ENCODE measurements at places on chromosomes 2 and 18. TPM values are rescaled to one million over a fixed set of nuclear protein-coding genes. Genes with fewer than 3 reads are reported as not detected.

DNA sequence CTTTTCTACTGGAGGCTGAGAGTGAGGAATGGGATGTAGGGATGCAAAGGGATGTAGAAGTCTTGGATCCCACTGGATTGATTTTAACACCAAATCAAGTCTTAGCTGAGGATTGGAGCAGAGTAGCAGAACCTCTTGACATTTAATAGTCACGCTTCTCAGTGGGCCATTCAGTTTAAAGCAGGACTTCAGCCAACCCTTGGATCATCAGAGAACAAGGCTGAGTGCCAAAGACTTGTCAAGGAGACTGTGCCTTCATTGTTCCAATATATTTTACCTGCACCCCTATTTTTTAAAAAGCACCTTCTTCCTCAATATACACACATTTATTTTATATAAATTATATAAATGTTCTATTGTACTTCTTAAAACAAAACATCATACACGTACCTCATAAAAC is 242.4 kb upstream of the ST6GAL2 start:
- DNase-seq: no peak

DNA sequence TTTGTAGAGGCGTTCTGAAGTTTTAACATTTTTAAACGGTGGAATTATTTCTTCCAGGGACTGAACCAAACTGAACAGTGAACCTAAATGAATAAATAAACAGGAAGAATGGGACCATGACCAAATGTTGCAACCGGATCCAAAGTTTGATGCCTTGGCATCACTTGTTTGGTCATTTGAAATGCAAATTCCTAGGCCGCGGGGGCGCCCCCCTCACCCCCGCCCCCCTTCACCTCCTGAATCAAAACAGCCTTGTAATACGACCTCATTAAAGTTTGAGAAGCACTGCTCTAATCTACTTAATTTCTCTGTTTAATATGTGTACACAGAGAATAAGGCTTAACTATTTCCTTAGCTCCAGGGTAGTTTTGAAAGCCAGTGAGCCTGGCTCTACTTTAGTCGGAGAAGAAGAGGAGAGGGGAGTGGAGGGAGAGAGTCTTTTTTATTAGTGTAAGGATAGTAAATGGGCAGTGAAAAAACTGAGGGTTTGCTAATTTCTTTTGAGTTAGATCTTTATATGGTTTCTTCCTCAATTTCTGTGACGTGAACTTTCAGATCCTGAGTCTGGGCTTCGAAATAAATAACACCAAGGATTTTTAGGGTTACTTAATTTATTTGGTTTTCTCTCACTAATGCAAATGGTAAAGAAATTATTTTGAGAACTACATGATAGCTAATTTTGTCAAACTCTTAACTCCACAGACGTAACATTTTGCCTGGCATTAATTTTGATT is 5.7 kb downstream of the C2orf80 start:
- DNase-seq: no peak

DNA sequence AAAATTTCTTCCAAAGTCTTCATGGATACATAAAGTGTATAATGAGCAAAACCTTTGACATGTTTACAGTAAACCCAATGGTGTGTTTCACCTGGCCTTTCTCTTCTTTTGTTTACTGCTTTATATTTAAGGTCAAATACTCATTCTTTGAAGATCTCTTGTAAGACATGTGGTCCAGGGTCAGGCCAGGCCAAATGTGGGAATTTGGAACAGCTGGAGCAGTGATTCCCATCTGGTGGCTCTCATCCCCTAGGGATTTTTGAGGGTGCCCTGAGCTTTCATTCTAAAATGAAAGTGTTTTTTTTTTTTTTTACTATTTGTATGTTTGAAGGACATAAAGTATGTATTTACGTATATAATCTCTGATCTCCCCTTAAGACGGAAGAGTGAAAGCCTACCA is 13.8 kb upstream of the MGAT5 start:
- peak; percentile 54 for DNase-seq

Gene B3GNT7
- 0.64 TPM for total RNA-seq

- peak; percentile 64 for DNase-seq
Observed at GRCh38 chr2:46336283-46336959, 39.2 kb downstream of the EPAS1 start.

- peak; percentile 100 for DNase-seq
Observed at GRCh38 chr2:237291138-237291792, 122.7 kb downstream of the COL6A3 start.

All from fibroblast of villous mesenchyme (primary cell).